ENCODE measurements at places on chromosomes 4 and X. TPM values are rescaled to one million over a fixed set of nuclear protein-coding genes. Genes with fewer than 3 reads are reported as not detected.

LRIT3 gene
- total RNA-seq = 0.12 TPM

ZCCHC13 gene
- not detected for total RNA-seq

DNA sequence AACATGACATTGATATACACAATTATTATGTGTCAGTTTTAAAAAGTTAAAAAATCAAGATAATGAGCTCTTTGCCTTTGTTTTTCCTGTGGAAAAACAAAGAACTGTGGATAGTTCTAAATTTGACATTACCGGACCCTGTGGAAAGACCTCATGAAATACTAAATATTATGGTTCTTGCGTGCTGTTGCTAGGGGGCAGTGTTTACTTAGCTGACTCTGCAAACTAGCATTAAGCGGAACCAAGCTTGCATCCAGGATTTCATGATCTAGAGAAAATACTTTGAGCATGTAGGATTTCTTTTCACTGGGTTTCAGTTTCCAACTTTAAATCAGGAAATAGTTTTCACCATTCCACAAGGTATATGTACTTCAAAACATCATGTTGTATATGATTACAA, 33.6 kb downstream of the CLCN4 start:
- no peak for DNase-seq

GRCh38 chr4:184165291-184165690, 52.4 kb downstream of the ENPP6 start:
- DNase-seq = no peak

DNA sequence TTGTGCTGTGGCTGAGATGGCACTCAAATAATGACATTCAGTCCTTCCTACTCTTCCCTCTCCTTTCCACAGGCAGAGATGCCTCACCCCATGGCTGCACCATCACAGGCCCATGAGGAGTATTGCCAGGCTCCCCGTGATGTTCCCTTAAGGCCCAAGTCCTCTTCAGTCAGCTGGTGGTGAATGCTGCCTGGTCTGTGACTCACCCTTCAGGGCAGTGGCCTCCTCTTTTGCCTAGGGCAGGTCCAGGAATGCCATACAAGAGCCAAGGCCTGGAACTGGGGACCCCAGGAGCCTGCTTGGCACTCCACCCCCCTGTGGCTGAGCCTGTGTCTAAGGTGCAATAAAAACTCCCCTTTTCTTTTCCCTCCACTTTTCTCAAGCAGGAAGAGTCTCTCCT, 144.2 kb upstream of the GEMIN8 start:
- DNase-seq = no peak

DNA sequence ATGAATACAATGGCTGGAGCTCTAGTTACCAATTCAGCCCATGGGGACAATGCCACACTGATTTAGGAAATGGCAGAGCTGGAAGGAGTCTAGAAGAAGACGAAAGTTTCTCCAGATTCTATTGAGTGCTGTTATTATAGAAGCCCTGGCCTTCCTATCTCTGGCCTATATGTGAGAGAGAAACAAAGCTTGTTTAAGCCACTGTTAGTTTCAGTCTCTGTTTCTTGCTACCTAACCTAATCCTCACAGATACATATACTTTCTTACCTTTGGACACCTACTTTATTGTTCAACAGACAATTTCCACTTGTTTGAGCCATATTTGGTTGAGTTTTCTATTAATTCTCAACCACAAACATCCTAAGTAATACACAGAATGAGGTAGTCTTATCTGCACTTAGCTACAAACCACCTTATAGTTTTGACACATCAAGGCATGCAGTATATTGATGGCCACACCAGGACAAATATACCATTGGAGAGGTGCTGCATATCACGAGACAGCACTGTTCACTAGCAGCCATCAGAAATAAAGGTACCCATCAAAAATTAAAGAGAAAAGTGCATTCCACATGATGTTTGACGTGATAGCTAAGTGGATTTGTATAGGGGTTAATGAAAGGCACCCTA, 190.2 kb downstream of the SMIM20 start:
- no peak for DNase-seq

DNA sequence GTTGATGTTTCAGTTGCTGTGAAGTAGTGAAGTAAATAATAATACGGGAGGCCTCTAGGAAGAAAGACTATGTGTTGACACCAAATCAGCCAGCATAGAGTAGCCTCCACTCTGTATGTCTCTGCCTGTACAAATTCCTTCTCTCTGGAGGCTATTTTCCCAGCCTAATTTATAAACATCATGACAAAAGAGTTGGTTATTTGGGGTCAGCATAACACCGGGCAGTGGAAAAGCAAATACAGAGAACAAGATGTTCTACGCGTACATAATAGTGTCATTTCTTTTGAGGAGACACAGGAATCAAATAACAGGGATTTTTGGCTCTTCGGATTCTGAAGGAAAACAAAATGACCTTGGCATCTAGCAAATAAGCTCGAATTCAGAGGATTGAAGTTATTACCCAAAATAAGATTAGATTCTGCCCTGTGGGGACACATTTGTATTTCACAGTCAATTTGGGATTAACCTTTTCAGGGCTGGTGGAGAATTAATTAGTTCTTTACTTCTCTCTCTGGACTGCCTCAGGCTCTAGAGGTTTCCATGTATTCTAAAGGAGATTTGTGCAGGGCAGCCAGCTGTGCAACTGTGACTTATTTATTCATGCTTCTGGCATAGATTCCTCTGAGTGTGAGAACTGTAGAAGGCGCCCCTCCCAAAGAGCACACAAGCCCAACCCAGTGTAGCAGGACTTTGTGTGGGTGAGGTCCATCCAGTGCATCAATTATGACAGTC, 14.1 kb upstream of the SYTL4 start:
- DNase-seq = no peak

Measured in glutamatergic neuron (in vitro differentiated cells).